ENCODE measurements at places on chromosomes 13 and 19.

DNA sequence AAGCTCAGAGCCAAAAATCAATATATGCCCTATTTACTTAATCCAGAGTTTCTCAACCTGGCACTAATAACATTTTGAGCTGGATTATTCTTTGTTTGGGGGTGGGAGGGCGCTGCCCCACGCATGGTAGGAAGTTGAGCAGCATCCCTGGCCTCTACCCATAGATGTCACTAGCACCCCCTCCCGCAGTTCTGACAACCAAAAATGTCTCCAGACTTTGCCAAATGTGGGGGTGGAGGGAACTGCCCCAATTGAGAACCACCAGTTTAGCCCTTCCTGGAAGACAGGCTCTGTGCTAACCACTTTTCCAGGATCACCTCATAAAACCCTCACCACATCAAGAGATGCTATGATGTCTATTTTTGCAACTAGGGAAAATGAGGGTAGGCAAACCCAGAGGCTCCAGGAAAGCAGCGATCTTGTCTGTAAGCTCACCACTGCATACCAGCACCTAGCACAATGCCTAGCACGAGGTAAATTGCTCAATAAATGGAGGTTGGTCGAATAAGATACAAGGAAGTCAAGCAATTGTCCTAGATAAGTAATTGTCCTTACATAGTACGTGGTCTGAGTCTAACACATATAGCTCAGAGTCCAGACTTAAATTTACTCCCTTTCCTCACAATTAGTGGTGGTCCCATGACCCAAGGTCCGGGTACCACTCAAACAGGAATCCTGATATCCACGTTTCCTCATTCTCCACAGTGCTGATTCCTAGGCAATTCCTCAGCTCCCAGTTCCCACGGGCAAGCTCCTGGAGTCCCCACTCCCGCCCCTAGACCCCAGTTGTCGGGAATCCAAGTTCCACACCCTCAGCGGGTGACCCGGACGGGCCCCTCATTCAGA lies 892 bp downstream of the TRIR start:
- DNase-seq: peak; percentile 57

DNA sequence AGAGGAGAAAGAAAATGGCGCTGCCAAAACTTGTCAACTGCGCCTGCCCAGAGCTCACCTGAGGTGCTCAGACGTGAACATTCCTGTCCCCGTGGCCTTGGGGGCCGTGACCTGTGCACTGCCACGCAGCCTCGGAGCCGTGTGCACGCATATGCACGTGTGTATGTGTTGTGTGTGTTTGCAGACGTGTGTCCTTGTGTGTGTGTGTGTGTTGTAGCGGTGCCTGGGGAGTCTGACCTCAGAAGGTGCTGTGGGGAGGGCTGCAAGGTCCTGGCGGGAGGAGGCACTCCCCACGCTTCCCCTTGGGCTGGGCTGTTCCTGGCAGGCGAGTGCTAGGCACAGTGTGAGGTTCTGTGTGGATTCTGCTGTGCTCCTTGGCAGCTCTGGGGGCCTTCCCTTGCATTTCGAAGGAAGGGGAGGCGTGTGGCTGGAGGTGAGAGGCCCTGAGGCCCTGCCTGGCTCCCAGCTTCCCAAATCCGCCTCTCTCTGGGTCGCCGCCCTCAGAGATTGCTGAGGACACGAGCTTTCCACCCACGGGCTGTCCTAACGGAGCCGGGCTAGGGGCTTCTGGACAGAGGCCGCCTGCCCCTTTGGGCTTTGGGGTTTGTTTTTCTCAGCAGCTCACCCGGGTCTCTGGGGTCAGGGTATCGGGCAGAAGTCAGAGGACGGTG lies 4.5 kb downstream of the BSG start:
- DNase-seq: no peak

DNA sequence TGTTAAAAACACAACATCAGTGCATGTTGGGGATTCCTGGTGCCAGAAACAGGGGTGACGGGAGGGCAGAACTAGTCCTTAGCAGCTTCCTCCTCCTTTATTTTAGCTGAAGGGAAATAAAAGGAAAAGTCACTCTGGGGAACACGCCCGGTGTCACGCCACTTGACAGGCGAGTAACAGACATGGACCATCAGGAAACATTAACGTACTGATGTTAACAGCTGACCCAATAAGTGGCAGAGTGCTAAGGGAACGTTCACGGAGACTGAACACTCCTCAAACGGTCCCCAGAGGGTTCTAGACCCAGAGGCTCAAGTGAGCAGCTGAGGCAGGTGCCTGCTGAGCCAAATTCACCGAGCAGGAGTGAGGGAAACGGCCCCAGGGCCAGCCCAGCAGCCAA lies 13.9 kb upstream of the EIF3G start:
- no peak for DNase-seq

- no peak for DNase-seq
Observed at GRCh38 chr13:49641801-49642291, 13.5 kb downstream of the ARL11 start.

DNA sequence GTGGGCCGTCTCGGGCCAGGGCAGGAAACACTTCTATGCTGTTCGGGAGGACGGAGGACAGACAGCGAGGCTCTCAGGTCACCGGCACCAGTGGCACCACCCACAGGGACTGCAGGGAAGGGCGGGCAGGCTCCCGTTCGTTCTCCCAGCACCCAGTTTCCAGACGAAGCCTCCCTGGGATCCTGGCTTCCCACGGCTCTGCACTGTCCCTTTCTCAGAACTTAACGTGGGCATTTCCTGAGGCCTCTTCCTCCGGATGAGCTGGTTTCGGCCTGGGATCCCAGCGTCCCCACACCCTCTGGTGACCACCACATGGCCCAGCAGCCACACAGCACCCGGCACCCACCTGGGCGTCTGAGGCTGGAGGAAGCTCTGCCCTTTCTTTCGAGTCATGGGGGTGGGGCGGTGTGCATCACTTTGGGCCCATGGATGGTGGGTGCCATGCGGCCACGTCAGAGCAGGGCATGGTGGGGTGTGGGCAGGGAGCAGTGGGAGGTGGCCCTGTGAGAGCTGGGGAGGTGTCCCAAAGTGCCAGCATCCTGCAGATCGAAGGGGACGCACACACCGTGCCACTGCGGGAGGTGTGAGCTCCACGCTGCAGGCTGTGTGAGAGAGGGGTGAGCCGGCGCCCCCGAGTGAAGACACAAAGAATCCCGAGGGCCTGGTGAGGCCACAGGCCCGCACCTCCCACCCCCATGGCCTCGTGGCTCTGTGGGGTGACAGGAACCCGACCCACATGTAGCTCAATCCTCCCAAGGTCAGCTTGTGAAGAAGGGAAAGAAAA lies 38.7 kb upstream of the GRTP1 start:
- no peak for DNase-seq

- DNase-seq: no peak
Observed at GRCh38 chr19:38544569-38545315, 73.0 kb downstream of the MAP4K1 start.

DNA sequence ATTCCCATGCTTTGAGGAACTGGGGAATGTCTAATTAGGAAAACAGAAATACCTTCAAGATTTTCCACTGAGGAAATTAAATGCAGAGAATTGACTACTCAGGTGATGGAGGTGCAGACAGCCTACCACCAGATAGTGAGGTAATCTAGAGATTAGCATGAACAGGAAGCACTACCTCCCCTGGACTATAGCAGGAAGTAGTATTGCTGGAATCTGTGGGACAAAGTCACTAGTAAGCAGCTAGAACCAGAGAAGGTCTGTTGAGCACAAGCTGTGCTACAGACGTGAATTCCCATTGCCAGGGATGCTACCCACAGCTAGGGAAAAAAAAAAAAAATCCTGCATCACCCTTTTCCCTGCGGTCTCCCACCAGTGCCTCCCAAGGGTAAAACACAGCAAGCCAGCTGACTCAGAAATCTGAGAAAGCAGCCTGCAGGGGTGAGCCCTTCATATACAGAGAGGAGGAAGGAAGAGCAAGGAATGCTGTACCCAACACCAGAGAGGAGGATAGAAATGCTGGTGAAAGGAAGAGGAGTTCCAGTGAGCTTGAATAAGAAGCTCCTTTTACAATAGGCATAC lies 10.2 kb downstream of the ENOX1 start:
- no peak for DNase-seq

- no peak for DNase-seq
Observed at GRCh38 chr19:48571378-48572162, 19.6 kb downstream of the SULT2B1 start.

GRCh38 chr19:51652266-51652665 lies 5.6 kb upstream of the SIGLEC14 start:
- DNase-seq: no peak

DNA sequence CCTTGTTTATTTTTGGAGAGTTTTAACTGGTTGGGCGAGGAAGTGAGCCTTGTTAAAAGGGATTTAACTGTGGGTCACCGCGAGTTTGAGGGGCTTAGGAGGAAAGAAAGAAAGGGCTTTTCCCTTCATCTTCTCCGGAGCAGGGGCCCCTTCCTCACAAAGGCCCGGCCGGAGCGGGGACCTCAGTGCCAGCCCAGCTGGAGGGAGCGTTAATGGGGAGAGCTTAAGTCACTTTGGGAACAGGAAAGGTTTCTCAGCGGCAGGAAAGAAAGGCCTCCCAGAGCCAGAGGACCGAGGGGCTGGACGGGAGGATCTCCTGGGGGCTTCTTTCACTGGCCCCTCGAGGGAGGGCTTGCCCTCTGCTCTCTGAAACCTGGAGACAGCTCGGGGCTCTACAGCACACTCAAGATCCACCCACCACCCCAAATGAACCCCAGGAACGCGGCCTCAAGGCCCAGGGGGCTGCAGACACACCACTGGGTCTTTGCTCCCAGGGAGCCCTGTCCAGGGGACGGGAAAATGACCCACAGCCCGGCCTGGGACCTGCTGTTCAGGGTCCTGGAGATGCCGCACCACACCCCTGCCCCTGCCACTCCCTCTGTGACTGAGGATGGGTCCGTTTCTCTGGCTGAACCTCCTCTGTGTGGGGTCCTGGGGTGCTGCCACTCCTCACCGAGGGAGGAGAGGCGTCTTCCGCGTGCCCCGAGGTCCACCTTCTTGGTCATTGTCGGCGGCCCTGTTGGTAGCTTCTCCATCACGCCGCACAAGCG lies 128.3 kb downstream of the URI1 start:
- no peak for DNase-seq

DNA sequence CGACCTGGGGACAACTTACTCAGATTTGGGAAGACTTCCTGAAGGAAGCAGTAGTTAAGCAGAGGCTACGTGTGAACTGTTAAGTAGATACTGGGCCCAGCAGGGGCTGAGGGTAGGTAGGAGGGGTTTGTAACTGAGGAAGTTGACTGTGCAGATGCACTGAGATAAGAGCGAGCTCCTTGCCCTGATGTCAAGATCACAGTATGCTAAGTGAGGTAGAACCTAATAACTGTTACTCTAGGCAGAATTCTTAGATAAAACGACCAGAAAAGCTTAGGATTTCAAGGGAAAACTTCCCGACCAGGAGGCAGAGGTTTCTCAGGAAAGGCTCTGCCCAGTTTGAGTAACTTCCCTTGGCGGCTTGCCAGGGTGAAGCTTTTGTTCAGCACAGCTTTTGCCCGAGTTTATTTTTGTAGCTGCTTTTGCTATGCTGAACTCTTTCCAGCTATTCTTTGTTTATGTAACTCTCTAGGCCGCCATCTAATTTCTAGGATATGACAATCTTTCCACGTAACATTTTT lies 632.1 kb downstream of the DIAPH3 start:
- no peak for DNase-seq
